ENCODE measurements at places on chromosomes 2 and 18.
A peak's percentile ranks its signal among the peaks of the same experiment; 100 is the strongest.

- peaks cover 19% of the 10 kb centered on the region for H3K36me3 ChIP-seq
- DNase-seq: peak; percentile 82
- peaks cover 2% of the 10 kb centered on the region for H3K27me3 ChIP-seq
- H3K4me3 ChIP-seq: no peak overlapping the region
- H3K27ac ChIP-seq: peak overlapping the region; percentile 72
Measured at GRCh38 chr2:144522897-144523595, 3.1 kb upstream of the ZEB2 start.

GRCh38 chr2:197435598-197436420 is 981 bp upstream of the SF3B1 start:
- peaks cover 7% of the 10 kb centered on the region for H3K36me3 ChIP-seq
- no peaks in the 10 kb centered on the region for H3K27me3 ChIP-seq
- H3K4me1 ChIP-seq: peaks cover 8% of the 10 kb centered on the region
- no peak for DNase-seq
- peak overlapping the region; percentile 91 for H3K27ac ChIP-seq

DNA sequence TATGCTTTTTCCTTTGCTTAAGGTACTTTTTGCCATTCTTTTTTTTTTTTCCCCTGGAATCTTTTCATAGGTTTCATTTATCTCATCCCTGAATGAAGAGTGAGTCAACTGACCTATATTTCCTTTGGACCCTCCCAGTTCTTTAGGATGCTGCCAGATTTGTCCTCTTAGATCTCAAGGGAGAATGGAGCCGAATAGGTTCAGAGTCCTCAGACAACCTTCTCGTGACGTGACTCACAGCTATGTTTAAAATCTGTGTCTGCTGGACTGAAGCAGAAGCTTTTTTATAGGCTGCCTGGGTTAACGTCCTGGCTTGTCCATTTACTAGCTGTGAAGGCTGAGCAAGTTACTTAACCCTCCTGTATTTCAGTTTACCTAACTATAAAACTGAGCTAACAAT is 358.6 kb downstream of the DLGAP1 start:
- H3K4me1 ChIP-seq: no peaks in the 10 kb centered on the region
- no peaks in the 10 kb centered on the region for H3K36me3 ChIP-seq
- DNase-seq: no peak
- no peak overlapping the region for H3K27ac ChIP-seq
- no peaks in the 10 kb centered on the region for H3K27me3 ChIP-seq

- H3K4me1 ChIP-seq: peaks cover 12% of the 10 kb centered on the region
- H3K27ac ChIP-seq: no peak overlapping the region
- H3K36me3 ChIP-seq: no peaks in the 10 kb centered on the region
- H3K4me3 ChIP-seq: no peak overlapping the region
- H3K27me3 ChIP-seq: no peaks in the 10 kb centered on the region
- DNase-seq: no peak
Measured at GRCh38 chr2:18518116-18519111, 42.0 kb downstream of the RDH14 start.

DNA sequence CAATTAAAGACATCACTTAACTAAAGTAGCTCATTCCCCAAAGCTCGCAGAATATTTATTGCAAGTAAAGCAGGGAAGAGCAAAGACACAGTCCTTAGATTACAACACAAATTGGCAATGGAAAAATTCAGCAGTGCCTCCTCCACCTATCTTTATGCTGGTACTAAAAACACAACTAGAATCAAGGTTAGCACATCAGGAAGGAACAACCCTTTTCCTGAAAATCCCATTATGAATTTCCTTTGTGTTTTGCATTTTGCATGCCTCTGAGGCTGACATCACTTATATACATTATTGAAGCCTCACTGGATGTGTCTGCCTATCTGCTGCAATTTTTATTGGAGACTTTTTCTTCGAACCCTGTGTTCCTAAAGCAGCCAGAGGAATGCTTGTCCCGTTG is 193.8 kb upstream of the STK17B start:
- no peaks in the 10 kb centered on the region for H3K4me1 ChIP-seq
- no peak for DNase-seq
- H3K36me3 ChIP-seq: no peaks in the 10 kb centered on the region
- no peak overlapping the region for H3K4me3 ChIP-seq

GRCh38 chr2:207674826-207675225 is 36.6 kb upstream of the CCNYL1 start:
- no peaks in the 10 kb centered on the region for H3K27me3 ChIP-seq
- H3K4me3 ChIP-seq: no peak overlapping the region
- H3K36me3 ChIP-seq: no peaks in the 10 kb centered on the region
- no peak overlapping the region for H3K27ac ChIP-seq
- no peak for DNase-seq
- no peaks in the 10 kb centered on the region for H3K4me1 ChIP-seq

DNA sequence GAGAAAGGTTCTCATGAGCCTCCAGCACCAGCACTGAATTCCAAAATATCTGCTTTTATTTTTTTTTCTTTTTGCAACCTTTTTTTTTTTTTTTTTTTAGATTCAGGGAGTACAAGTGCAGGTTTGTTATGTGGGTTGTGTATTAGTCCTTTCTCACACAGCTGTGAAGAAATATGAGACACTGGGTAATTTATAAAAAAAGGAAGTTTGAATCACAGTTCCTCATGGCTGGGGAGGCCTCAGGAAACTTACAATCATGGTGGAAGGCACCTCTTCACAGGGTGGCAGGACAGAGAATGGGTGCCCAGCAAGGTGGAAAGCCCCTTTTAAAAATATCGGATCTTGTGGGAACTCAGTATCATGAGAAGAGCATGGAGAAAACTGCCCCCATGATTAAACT is 7.9 kb upstream of the TMX3 start:
- DNase-seq: no peak
- no peak overlapping the region for H3K4me3 ChIP-seq
- H3K36me3 ChIP-seq: no peaks in the 10 kb centered on the region
- no peaks in the 10 kb centered on the region for H3K27me3 ChIP-seq

- H3K27me3 ChIP-seq: peaks cover 6% of the 10 kb centered on the region
- H3K4me3 ChIP-seq: no peak overlapping the region
- H3K4me1 ChIP-seq: peaks cover 5% of the 10 kb centered on the region
- no peaks in the 10 kb centered on the region for H3K36me3 ChIP-seq
Measured at GRCh38 chr18:78305789-78306188, 673.8 kb upstream of the SALL3 start.

DNA sequence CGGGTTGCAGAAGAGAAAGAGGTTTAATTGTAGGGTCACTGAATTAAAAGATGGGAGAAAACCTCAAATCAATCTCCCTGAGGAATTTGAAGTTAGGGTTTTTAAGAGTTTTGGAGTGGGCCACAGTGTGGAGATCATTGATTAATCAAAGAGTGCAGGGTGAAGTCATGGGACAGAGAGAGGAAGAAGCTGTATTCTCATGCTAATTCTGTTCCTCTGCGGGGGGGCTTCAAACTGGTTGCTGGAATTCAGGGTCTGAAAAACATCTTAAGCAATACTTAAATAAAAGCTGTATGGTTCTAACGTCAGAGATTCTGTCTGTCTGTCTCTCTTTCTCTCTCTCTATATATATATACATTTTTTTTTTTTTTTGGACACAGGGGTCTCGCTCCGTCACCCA is 169.8 kb upstream of the SPATS2L start:
- no peaks in the 10 kb centered on the region for H3K4me1 ChIP-seq
- no peak overlapping the region for H3K27ac ChIP-seq
- no peak overlapping the region for H3K4me3 ChIP-seq
- H3K36me3 ChIP-seq: no peaks in the 10 kb centered on the region
- H3K27me3 ChIP-seq: no peaks in the 10 kb centered on the region
- DNase-seq: no peak

- H3K4me1 ChIP-seq: peaks cover 8% of the 10 kb centered on the region
- no peaks in the 10 kb centered on the region for H3K36me3 ChIP-seq
- no peak for DNase-seq
- no peak overlapping the region for H3K4me3 ChIP-seq
- no peak overlapping the region for H3K27ac ChIP-seq
- no peaks in the 10 kb centered on the region for H3K27me3 ChIP-seq
Measured at GRCh38 chr2:33222309-33222708, 254.1 kb upstream of the RASGRP3 start.

DNA sequence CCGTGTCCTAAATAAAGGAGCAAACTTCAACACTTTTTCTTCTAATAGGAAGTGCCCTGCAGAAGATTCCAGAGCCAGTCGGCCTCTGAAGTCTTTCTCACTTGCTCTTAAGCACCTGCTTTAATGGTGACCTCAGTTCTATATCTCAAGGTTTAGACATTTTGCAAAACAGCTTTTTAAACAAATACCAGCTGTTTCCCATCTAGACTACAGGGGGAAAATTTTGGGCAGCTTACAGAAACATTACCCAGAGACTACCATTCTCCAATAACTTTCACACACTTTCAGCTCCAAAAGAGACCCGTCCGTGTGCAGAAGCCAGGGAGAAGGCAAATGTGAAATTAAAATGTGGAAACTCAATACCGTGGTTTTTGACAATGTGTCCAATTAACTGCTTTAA is 285.3 kb upstream of the CCDC68 start:
- no peaks in the 10 kb centered on the region for H3K27me3 ChIP-seq
- H3K36me3 ChIP-seq: peaks cover 17% of the 10 kb centered on the region
- H3K27ac ChIP-seq: peak overlapping the region; percentile 70
- no peak overlapping the region for H3K4me3 ChIP-seq
- peaks cover 5% of the 10 kb centered on the region for H3K4me1 ChIP-seq

- H3K27ac ChIP-seq: peak within 1 kb of the TSS; percentile 29
- H3K36me3 ChIP-seq: no peaks in the 10 kb centered on the region
- DNase-seq: no peak
- peak within 1 kb of the TSS; percentile 43 for H3K4me3 ChIP-seq
- H3K4me1 ChIP-seq: no peaks in the 10 kb centered on the region
- no peaks in the 10 kb centered on the region for H3K27me3 ChIP-seq
Measured at GRCh38 chr2:120346026-120346666, at the start of gene INHBB. Gene INHBB, plus strand, starts transcription at chr2:120346136. Its CDS starts 53 bp downstream, at chr2:120346189.

DNA sequence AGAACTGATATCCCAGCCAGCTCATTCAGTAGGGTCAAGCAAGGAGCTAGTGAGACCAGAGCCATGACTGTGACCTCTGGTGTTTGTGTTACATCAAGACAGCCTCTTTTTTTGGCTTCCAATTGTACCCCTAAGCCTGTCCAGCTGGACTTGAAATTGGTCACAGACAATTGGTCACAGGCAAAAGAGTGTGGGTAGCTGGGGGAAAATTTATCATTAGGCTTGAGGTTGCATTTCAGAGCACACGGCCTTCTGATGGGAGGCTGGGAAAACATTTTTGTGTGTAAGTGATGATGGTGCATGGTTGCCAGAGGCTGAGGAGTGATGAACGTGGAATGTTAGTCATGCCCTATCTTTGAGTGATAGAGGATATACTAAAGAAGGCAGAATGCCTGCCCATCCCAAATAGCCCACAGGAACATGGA is 285.1 kb upstream of the SLC14A2 start:
- H3K4me3 ChIP-seq: no peak overlapping the region
- peak; percentile 30 for DNase-seq
- H3K4me1 ChIP-seq: no peaks in the 10 kb centered on the region
- no peaks in the 10 kb centered on the region for H3K27me3 ChIP-seq

DNA sequence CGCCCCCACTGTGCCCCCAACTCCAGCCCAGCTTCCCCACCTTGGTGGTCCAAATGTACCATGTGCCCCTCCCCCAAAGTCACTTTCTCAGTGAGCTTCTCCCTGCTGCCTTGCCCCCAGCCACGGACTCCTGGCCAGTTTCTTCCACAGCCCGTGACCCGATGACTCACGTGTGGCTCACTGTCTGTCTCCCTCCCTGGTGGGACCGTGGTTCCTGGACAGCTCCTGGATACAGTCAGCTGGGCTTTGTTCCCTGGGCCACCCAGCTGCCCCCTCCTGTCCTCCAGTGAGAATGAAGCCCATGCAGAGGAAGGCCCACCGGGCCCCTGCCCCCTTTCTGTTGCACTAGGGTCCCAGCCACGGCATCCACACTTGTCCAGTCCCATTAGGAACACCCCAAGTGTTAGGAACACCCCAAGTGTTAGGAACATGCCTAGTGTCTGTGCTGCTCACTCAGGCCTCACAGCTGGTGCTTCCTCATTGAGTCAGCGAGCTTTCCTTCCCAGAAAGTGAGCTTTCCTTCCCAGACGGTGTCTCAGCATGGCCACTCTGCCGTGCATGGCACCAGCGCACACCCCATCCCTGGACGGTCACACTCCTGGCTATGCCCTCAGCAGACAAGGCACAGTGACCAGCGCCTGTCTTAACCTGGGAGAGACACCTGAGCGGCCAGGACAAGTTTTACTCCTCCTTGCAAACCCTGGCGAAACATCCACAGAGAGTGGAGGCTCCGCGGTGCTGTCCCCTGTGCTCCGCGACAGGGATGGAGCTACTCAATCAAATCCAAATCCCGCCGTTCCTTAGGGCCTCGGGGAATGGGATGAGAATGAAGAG is 44.8 kb upstream of the CTDP1 start:
- no peak overlapping the region for H3K27ac ChIP-seq
- no peaks in the 10 kb centered on the region for H3K4me1 ChIP-seq
- H3K36me3 ChIP-seq: no peaks in the 10 kb centered on the region
- no peak for DNase-seq
- peaks cover 17% of the 10 kb centered on the region for H3K27me3 ChIP-seq

- H3K27me3 ChIP-seq: no peaks in the 10 kb centered on the region
- H3K27ac ChIP-seq: no peak overlapping the region
- no peaks in the 10 kb centered on the region for H3K36me3 ChIP-seq
- DNase-seq: no peak
- no peak overlapping the region for H3K4me3 ChIP-seq
Measured at GRCh38 chr18:74590671-74591070, 7.0 kb upstream of the ZNF407 start.

DNA sequence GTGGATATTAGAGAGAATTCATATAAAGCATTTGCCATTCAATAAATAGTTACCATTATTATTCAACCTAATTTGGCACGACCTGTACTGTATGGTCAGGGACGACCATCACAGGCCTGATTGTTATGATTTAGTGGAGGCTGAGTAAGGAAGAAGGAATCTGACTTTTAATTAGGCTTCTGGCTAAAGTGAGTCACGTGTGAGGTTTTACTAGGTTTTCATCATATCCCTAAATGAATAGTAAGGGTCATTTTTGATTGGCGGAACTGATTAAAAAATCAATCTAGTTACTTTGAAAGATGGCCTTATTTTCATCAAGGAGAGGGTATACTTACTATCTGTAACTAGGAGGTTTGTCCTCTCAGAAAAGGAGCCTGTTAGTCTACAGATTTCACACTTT is 143.4 kb downstream of the ADCYAP1 start:
- no peaks in the 10 kb centered on the region for H3K4me1 ChIP-seq
- H3K4me3 ChIP-seq: no peak overlapping the region
- no peaks in the 10 kb centered on the region for H3K27me3 ChIP-seq
- H3K27ac ChIP-seq: no peak overlapping the region

DNA sequence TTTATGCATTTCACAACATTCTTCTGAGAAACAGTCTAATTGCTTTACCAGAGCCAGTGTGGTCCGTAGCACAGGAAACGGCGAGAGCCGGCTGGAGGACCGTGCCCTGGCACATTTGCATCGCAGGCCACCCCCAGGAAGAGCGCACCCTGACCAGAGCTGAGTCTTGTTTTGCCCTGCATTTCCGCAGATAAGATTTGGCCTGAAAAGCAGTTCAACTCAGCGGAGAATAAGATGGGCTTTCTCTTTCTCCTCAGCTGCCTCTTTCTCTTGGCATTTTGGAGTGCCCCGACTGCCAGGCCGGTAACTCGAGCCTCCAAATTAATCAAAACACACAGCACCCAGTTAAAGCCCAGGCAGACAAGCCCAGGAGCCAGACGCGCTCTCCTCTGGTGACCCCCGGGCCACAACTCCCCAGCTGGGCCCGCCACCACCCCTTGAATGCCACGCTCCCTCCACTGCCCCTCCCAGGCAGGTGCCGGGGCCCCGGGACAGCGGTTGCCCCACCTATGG is 464 bp downstream of the COL4A4 start:
- H3K27me3 ChIP-seq: peaks cover 39% of the 10 kb centered on the region
- H3K27ac ChIP-seq: no peak overlapping the region
- peak; percentile 8 for DNase-seq
- H3K36me3 ChIP-seq: no peaks in the 10 kb centered on the region
- peak overlapping the region; percentile 39 for H3K4me3 ChIP-seq

GRCh38 chr2:151908204-151908882 is 80.1 kb upstream of the ARL5A start:
- H3K27ac ChIP-seq: no peak overlapping the region
- no peaks in the 10 kb centered on the region for H3K36me3 ChIP-seq
- no peak overlapping the region for H3K4me3 ChIP-seq
